GM12864 (cell line): ENCODE measurements at places on chromosomes 5 and 9.

DNA sequence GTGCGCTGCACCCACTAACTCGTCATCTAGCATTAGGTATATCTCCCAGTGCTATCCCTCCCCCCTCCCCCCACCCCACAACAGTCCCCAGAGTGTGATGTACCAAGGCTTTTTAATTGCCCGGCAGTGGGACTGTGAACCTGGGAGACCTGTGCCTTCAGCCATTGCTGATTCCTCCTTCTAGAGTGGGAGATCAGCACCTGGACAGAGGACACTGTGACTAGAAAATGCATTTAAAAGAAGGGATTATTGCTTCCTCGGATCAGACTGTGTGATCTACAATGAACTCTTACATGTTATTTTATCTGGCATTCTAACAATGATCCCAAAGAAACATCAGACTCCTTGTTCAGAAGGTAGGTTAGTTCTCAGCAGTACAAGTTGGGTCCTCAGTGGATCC, 25.9 kb downstream of the CTSL start:
- DNase-seq, result no peak

DNA sequence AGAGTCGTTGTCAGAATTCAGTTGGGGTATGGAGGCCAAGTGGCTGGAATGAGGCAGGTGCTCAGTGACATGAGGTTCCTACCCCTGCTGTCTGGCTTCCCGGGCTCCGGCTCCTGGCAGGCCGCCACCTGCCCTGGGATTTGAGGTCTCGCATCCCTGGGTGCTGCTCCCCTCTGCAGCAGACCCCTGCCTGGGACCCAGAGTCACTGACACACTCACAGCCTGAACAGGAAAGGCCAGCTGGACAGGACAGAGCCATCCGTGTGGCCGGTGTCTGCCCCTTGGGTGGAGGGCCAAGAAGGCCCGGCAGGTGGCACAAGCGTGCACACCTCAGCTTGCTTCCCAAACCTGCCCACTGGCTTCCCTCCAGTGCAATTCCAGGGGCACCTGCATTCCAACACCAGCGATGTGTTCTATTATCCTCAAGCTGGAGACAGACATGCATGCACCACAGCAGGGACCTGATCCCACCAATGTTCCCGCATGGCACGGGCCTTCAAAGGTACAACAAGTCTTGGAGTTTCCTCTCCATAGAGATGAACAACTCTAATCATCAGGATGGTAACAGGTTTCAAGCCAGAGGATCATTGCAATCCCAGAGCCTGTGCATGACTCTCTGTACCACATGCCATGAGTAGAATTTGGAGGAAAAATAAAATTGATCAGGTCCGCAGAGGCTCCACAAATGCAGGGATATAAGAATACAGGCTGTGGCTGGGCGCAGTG, 45.6 kb upstream of the RNF130 start:
- no peak for DNase-seq

GRCh38 chr5:169150108-169150507, 150.8 kb downstream of the SLIT3 start:
- no peak for DNase-seq

GRCh38 chr5:98414938-98415337, 358.5 kb upstream of the RGMB start:
- no peak for DNase-seq
